ENCODE measurements at places on chromosomes 6 and 20. TPM values are rescaled to one million over a fixed set of nuclear protein-coding genes. Genes with fewer than 3 reads are reported as not detected.

DNA sequence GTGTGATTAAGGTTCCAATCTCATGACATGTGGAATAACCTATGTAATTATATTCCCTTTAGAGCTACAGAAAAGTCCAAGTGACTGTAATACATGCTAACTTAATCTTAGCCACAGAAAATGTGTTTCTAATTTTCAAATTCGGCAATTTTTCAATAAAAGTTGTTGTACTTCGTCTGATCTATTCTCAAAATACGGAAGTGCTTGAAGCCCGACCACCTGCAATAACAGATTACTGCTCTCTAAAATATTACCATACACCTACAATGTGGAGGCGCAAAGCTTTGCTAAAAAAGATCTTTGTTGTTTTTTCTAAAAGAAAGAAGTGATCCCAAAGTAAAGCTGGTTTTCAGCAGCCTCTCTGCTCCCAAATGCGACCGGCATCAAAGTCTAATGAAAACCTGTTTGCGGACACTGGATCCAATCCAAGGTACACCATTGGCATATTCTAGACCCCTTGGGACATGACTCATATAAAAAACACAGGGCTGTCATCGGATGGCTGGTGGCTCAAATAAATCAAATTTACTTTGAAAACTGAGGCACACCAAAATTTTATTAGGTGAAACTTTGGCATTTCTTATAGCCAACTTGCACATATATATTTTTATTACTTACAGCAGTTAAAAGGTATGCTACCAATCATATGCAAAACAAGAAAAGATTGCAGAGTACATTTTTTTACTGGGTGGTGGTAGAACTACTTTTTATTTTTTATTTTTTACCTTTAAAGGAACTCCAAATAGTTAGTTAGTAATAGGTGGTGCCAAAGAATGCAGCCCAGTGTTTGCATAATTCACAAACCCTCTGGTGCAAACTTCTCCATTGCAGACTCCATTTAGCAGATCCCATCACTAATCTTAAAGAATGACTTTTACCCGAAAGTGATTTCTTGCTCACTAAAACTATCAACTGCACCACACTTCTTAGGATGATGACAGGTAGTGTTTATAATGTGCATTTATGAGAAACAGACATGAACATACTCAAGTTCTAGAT, 118.7 kb upstream of the TBX18 start:
- no peaks in the 10 kb centered on the region for H3K4me1 ChIP-seq
- no peak for DNase-seq
- H3K27ac ChIP-seq, result no peak overlapping the region
- H3K27me3 ChIP-seq, result no peaks in the 10 kb centered on the region

DNA sequence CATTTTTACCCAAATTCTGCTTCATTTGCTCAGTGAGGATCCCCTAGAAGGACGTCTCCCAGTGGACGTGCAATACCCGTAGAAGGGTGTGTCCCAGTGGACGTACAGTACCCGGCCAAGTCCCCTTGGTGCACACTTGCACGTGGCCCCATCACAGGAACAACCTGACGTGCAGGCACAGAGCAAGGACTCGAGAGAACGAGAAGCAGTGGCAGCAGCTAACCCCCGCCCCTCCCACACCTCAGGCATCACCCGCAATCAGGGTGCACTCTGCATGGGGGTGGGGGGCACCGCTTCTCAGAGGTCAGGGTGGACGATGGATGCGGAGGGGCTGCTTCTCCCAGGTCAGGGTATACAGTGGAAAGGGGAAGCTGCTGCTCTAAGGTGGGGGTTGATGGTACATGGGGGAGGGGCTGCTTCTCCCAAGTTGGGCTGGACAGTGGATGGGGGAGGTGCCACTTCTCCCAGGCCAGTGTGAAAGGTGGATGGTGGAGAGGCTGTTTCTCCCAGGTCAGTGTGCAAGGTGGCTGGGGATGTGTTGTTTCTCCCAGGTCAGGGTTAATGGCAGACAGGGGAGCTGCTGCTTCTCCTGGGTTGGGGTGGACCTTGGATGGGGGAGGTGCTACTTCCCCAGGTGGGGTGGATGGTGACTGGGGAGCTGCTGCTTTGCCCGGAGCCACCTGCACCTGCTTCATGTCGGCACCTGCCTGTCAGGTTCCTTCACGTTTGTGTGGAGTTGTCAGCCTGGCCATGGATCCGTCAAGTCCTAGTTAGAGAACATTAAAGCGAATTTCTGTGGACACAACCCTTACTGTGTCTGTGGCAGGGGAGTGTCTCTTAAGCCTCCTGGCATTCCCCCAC, 1.0 kb upstream of the THBS2 start:
- H3K27ac ChIP-seq, result no peak overlapping the region
- H3K27me3 ChIP-seq, result peaks cover 16% of the 10 kb centered on the region
- no peak for DNase-seq

GRCh38 chr20:24968278-24968800, 19.3 kb downstream of the CST7 start:
- no peak overlapping the region for H3K4me3 ChIP-seq
- no peak for DNase-seq

DNA sequence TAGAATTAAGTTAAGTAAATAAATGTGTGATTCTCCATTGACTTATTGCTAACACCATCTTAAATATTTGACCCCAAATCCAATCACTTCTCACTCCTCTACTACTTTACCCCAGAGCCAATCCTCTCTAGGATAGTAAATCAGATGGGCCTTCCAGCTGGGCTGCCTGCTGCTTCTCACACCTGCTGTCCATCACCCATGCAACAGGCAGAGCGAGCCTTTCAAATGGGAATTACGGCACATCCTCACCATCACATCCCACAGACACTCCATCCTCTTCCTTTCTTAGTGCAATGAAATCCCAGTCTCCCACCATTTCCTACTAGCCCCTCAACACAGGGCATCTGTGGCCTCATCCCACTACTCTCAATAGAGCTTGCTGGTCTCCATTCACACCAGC, 34.0 kb downstream of the HLA-F start:
- H3K27ac ChIP-seq, result no peak overlapping the region
- H3K27me3 ChIP-seq, result no peaks in the 10 kb centered on the region
- H3K36me3 ChIP-seq, result no peaks in the 10 kb centered on the region
- peaks cover 7% of the 10 kb centered on the region for H3K4me1 ChIP-seq
- no peak overlapping the region for H3K4me3 ChIP-seq

CCN6 gene
- not detected for total RNA-seq

PBOV1 gene
- not detected for total RNA-seq

ULBP3 gene
- total RNA-seq, result 1.3 TPM
